H7 (cell line): ENCODE measurements at places on chromosomes 4 and X.
A peak's percentile ranks its signal among the peaks of the same experiment; 100 is the strongest.

DNA sequence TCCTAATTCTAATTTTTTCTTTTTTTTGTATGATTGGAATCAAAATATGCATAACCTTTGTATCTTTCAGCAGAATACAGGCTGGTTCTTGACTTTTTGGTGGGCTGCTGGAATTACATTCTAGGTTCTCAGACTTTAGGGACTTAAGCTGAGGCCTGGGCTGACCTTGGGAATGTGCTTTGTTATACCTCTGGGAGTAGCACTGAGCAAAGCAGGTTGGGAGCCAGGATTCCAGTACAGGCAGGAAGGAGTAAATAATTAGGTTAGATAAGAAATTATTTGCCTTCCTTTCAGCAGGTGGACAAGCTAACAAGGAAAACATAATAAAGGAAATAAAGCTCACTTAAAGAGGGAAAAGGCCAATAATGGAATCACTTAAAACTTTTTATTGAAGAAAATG, 49.9 kb upstream of the SLC4A4 start:
- DNase-seq, result no peak

DNA sequence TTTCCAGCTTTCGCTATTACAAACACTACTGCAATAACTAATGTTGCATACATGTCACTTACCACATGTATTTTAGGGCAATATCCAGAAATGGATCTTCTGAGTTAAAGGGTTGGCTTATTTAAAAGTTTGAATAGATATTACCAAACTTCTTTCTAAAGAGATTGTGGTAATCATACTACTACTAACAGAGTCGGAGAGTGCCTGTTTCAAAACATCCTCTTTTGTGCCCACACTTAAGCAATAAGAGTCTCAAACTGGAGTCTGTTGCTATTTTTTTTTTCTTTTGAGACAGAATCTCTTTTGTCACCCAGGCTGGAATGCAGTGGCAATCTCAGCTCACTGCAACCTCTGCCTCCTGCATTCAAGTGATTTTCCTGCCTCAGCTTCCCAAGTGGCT, 35.8 kb downstream of the FGFBP1 start:
- DNase-seq, result no peak

GRCh38 chr4:3206439-3207100, 42.4 kb upstream of the MSANTD1 start:
- no peak for DNase-seq

GRCh38 chr4:107888237-107888636, 43.1 kb upstream of the CYP2U1 start:
- DNase-seq, result no peak

GRCh38 chr4:56085275-56085674, 136.5 kb downstream of the CEP135 start:
- DNase-seq, result no peak

DNA sequence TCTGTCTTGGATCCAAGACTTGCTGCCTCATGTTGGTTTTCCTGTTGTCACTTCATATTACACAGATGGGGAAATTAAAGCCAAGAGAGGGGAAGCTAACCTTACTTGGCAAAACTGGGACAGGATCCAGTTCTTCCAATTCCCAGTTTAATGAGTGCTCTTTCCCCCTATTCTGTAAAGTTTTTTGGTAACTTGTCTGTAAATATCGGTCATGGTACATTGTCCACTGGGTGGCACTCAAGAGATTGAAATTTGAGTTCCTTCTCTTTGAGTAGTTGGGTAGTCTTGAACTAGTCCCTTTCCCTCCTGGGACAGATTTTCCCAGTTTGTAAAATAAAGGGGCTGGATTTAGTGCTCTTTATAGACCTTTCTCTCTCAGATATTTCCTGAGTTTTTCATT, 12.4 kb upstream of the EOLA2 start:
- DNase-seq, result peak; percentile 18

GRCh38 chrX:41946989-41947612, 23.7 kb upstream of the CASK start:
- no peak for DNase-seq

- DNase-seq, result no peak
Observed at GRCh38 chr4:38024206-38024509, 64.0 kb downstream of the PTTG2 start.

DNA sequence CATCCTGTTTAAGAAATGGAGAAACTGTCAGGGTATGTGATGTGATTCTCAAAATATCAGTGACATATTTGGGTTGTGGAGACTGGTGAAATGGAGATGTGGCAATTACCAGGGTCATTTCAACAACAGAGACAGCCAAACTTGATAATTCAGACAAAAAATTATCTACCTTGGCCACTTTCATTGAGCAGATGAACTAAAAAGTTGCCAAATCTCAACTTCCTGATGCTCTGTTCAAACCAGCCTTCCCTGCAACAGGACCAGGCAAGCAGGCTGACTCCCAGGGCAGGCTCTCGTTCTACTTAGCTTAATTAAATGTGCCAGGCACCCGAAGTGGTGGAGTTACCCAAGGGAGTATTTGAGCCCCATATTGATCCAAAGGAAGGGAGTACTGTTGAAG, 199.6 kb downstream of the AFF2 start:
- no peak for DNase-seq

DNA sequence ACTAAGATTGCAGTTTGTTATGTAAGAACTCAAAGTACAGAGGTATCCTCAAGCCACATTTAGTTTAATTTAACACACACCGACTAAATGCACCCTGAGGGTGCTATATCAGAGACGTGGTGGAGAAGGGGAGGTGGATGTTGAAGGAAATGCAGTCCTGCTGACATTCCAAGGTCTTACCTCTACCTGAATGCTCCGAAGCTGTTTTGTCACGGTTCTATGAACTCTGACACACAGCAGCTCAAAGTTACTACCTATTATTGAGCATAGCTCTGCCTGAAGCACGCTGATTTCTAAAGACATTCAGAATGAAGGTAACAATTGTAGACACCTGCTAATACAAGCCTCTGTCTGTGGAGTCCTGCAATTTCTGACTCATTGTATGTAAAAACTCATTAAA, 6.7 kb downstream of the CC2D2A start:
- DNase-seq, result no peak

- no peak for DNase-seq
Observed at GRCh38 chr4:70915874-70916559, 13.8 kb downstream of the MOB1B start.

DNA sequence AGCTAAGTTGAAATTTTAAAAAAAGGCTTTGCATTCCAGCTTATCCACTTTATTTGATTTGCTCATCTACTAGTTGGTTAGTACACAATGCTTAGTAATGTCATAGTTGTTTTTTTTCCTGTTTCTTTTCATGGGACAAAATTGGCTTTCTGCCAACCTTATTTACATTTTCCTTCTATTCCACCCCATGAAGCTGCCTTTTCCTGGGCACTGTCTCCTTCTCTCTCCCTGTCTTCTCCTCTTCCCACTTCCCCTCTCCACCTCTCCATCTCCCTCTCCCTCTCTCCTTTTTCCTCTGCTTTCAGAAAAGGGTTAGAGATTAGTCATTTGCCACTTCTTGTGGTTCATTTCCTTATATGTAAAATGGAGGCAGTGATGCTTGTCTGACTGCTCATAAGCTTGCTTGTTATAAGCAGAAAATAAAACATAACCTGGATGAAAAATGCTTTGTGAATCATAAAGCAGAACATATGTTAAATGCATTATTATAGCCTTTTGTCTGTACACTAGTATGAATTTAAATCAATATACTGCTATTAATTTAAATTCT, 181.9 kb downstream of the CEP135 start:
- no peak for DNase-seq

GRCh38 chrX:87582453-87582852, 64.9 kb downstream of the KLHL4 start:
- no peak for DNase-seq

DNA sequence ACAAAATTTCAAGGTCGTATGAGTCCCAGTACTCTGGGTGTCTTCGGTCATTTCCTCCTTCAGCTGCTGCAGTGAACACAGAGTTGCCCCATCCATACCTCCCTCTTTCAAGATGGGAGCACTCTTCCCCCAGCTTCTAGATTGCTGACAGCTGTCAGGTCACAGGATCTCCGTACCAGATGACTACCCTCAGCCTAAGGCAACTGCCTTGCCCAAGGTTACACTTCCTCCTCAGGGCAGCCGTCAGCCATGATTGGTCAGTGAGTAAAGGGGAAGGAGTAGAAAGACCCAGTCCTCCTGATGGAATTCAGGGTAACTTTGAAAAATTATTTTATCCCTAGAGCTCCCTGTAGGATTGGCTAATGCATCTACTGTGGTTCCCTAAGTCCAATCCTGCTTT, 81.6 kb downstream of the NAF1 start:
- DNase-seq, result no peak

DNA sequence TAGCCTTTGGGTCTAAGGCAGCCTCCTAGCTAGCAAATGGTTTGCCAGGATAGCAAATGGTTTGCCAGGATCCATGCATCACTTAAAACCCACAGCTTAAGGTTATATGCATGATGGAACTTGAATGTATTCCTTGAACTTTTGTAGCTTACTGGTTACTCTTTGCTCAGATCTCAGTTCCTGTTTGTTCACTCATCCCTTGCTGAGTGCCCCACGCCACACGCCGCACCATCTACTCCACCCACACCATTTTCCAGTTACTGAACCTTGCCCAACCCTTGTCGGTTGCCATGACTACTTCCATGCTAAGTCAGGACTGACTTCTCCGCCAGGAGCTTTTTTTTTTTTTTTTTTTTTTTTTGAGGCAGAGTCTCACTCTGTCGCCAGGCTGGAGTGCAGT, 29.5 kb upstream of the XIAP start:
- DNase-seq, result no peak

DNA sequence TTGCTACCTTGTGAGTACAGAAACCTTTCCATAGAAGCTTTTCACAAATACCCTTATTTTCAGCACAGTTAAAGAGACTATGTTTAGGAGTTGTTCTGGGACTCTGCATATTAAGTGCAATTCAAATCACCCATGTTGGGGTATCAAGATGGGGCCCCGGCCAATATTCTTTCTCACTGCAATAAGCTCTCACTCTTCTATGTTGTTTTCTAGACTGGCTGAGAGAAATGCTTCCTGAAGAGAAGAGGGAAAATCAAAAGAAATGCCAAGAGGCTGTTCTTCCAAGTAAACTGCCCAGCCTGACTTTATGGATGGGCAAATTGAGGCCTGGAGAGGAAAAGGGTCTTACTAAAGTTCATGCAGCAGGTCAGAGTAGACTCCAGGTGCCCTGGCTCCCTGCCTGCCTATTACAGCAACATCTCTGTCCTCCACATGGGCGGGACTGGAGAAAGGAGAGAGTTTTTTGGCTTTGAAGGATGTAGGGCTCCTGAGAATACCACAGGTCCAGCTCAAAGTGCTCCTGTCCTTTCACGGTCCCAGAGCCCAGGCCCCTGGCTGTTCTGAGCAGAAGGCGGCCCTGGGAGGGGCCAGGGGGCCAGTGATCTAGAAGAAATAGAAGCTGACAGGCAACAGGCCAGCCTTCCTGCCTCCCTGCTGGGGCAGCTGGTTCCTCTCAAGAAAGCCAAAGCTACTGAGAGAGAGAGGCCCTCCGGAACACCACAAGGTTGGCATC, 745 bp upstream of the IQSEC2 start:
- no peak for DNase-seq

GRCh38 chr4:108644237-108644636, 6.2 kb upstream of the OSTC start:
- no peak for DNase-seq

DNA sequence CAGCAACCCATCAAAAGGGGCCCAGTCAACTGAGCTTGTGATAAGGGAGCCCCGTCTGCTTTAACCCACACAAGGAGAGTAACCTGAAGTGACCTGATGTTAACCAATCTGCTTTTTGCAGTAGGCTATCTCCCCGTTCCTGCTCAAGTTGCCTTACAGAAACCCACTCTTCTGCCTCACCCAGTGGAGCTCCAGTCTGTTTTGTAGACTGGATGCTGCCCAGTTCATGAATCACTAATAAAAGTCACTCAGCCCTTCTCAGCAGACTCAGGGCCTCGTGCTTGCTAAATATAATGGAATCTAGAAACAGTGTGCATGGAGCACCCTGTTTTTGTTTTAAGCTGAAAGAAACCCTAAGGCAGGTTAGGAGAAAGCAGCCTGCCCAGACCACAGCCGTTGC, 312.3 kb downstream of the FBXW7 start:
- DNase-seq, result no peak

- DNase-seq, result no peak
Observed at GRCh38 chr4:14743601-14744000, 258.7 kb upstream of the CPEB2 start.
